ENCODE measurements at places on chromosomes 4 and X.

DNA sequence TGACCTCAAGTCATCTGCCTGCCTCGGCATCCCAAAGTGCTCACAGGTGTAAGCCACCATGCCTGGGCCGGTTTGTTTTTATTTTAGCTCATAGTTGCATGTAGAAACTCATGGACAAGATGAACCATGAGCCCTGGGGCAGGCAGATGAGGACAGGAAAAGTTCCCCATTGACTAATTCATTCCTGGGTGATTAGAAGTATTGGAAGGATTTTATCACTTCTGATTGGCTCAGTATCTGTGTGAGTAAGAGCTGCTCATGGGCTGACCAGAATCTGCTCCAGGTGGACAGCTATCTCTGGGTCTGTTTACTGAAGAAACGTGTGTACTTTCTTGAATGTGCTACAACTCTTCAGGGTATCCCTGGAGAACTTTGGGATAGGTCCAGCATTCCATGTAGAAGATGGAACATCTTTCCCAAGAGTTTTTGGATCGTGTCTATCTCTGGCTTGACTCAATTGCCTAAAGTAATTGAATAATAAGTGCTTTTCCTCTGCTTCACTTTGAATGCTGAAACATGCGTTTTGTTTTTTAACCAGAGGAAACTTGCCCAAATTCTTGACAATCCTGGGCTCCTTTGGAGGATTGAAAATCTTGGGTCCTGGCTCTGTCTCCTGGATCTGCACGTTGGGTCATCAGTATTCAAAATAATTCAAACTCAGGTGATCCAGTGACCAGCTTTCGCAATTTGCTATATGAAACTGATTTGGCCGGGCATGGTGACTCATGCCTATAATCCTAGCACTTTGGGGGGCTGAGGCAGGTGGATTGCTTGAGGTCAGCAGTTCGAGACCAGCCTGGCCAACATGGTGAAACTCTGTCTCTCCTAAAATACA lies 88.6 kb upstream of the DHRSX start:
- DNase-seq: no peak

DNA sequence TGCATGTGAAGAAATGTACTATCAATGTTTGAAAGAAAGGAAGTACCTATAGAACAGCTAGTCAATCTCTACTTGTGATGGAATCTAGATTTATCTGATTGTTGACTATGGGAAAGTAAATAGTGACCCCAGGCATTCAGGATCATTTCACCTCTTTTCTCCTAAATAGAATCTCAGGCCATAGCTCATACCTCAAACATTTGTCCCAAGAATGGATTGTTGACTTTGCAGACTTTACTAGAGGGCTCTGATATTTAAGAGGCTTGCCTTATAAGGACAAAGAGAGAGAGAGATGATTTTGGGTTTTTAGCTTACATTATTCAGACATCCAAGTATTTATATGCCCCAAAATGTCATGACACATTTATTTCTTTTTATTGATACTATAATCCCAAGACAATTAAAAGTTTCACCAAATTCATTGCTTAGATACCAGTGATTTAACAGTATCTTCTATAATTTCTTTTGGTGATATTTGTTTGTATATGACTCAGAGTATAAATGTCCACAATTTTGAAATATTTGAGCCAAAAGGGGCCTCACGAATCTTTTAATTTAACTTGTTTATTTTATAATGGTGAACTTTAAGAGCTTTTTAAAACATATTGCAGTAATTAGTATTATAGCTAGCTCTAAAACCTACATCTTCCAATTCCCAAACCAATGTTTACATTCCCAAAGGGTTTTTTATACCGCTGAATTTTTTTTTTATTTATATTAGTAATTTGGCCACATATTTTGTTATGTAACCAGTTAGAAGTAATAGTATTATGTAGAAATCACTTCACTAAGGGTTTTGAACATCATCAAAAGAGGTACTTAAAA lies 614.1 kb downstream of the PCDH7 start:
- DNase-seq: no peak

- no peak for DNase-seq
Measured at GRCh38 chr4:182194091-182194824, 48.9 kb upstream of the TENM3 start.

DNA sequence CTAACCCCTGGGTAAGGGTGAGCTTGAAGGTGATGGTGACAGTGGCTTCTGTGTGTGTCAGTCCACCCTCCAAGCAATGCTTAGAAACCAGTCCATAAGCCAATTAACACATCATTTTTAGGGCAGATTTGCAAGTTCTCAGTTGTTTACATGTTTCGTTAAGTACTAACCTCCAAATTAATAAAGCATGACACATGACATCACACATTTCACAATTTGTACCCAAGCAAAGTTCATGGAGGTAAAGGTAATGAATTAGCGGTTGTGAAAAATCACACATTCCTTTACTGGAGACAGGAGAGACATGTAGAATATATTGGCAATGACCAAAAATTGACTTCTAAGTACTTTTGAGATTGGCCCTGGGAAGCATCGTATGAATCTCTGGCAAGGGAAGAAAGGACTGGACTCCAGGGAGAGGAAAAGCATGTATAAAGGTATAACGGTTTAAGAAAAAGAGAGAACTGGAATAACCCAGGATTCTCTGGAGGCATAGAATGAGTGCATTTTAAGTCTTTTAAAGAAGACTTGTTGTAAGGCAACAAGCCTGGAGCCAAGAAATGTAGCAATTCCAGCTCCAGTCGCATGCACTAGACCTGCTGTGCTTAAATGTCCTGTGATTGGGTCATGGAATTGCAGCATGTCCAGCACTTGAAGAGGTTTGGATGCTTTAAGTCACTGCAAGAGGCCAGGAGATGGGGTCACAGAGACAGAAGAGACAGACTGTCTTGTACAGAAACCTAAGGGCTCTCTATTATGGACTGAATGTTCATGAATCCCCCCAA lies 34.1 kb downstream of the TRIM2 start:
- DNase-seq: no peak

DNA sequence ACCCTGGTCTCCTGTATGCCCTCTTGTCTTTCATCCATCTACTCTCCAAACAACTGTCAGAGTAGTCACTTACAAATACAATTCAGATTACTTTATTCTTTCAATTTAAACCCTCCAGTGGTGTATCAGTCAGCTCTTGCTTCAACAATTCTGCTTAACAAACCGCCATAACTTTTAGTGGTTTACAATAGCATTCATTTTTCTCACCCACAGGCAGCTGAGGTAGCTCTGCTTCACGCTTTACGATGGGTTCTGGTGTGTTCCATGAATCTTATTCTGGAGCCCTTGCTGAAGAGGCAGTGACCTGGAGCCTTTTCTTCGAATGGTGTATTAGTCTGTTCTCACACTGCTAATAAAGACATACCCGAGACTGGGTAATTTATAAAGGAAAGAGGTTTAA lies 86.2 kb upstream of the CAMK2D start:
- no peak for DNase-seq

DNA sequence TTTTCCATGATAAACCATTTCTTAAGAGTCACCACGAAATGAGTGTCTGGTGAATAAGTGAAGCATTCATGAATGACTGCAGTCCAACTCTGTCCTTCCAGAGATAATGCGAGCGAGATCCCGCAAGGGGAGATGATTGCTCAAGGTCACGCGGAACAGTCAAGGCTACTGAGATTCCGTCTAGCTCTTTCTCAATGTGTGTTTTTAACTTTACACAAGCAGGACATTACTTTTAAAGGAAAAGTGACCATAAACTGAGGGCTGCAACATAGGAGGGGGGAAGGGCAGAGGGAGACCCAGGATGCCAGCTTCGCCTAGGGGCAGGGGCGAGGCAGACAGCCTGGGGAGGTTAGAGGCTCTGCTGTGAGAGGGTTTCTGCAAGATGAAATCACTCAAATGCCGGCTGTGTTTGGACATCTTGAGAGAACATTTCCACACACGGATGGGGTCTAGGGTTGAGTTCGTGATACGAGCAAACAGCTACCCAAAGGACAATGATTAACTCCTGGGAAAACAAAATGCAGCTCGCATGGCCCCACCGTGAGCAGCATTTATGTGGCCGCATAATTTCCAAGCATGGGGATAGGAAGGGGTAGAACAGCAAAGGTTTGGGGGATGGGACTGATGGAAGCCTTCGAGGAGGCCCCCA lies 23.8 kb upstream of the CCNQ start:
- DNase-seq: no peak

GRCh38 chr4:158538176-158538575 lies 16.5 kb downstream of the RXFP1 start:
- peak; percentile 51 for DNase-seq

DNA sequence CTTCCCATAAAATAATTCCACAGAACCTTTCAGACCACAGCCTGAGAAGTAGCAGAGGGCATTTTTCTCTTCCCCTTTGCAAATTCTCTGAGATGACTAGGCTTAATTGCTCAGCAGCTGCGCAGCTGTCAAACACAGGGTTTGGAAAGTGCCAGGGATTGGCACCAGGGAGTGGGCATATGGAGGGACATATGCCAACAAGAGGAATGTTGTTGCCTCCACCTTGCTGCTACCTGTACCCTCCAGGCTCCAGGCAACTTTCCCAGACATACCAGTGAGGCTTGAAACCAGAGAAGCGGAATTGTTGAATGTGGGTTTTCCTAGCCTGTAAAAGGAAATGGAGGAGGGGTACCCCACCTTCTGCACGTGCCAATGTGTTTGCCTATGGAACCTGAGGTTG lies 256.2 kb upstream of the GPR101 start:
- no peak for DNase-seq

- DNase-seq: no peak
Measured at GRCh38 chr4:71093745-71094144, 100.3 kb downstream of the DCK start.

DNA sequence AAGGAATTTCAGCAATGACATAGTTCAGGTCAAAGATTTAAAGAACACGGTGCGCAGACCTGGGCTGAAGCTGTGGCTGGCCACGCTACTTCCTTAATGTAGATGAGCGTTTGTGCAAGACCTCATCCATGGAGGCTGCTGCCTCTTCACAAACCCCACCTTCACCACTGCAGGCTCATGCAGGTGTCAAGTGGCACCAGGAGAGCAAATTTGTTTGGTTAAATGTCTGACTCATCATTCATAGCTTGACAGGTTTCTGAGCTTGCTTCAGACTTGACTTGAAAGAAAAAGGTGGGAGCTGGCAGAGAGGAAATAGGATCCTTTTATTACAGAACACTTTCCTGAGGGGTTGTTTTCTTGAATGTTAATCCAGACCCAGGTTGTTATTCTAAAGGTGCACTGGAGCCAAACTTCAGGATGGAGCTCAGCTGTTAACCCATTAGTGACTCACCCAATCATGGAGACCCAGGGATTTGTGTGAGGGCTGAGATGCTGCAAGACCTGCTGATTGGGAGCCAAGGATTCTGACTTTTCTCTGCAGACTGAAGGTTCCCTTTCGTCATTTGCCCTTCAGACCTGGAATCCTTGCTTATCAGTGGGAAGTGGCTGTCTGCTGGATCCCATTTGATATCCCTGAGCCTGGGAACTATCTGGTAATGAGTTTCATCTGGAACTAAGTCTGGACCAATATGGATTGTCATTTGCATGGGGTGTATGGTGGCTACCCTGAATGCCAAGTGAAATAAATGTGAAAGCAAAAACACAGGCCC lies 315.3 kb downstream of the PTTG2 start:
- peak; percentile 17 for DNase-seq

DNA sequence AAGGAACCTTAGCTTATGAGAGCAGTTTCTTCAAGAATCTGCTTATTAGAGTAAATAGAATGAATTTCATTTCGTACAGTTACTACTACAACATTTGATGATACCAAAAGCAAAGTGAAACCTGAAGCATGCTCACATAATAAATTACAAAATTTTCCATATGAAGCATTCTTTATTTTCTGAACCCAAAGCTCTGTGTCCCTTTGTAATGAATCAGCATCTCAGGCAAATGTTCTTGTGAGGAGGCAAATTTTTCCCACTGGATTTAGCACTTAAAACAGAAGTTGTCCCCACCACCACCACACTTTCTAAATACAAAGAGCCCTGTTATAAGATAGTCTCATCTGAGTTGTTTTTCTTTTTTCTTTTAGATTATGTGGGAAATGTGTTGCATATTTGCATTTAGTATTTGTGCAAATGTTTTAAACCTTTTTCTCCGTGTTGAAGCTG lies 70.7 kb upstream of the NFKB1 start:
- DNase-seq: no peak

DNA sequence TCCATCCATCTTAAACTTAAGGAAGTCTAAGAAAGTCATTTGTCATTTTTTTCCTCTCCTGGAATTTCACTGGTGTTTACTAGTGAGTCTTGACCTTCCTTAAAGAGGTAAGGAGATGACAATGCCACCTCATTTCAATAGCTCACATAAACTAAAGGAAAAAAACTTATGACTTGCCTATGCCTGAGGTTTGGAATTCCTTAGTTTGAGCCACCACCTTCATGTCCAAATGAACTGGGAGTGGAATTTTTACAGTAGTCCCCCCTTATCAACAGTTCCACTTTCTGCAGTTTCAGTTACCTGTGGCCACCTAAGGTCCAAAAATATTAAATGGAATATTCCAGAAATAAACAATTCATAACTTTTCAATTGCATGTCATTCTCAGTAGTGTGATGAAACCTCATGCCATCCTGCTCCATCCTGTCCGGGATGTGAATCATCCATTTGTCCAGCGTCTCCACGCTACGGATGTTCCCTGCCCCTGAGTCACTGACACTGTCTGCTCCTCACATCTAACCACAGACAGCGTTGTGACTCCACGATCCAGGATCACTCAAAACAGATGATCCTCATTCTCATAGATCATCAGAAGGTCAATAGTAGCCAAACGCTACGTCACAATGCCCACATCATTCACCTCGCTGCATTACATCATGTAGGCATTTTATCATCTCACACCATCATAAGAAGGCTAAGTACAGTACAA lies 177.4 kb downstream of the SH3KBP1 start:
- no peak for DNase-seq

DNA sequence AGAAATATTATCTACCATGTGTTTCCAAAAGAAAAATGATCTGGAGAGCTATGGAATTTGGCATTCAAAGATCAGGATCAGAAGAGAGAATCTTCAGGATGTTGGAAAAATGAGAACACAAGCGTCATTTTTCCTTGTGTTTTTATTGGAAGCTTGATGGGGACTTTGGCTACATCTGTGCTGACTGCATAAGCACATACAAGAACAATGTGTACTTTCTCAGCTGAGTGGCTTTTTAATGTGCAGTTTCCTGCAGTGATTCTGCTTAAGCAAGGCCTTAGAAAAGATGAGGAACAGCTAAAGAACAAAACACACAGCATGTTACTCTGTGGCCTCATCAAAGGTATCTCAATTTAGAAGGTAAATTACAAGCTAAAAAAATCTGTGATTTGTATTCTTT lies 1039.9 kb downstream of the GLUD2 start:
- no peak for DNase-seq

- DNase-seq: no peak
Measured at GRCh38 chrX:16134936-16135335, 11.6 kb downstream of the GRPR start.

GRCh38 chr4:52979020-52979419 lies 116.9 kb downstream of the RASL11B start:
- no peak for DNase-seq

DNA sequence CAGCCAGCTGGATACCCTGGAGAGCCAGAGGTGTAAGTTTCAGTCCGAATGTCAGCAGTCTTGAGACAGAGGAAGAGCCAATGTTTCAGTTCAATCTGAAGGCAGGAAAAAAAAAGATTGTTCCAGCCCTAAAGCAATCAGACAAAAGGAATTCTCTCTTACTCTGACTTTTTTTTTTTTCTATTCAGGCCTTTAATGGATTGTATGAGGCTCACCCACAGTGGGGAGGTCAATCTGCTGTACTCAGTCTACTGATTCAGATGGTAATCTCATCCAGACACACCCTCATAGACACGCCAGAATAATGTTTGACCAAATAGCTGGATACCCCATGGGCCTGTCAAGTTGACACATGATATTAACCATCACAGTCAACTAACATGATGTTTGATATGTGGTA lies 51.9 kb downstream of the TEX13A start:
- no peak for DNase-seq

GRCh38 chrX:31130457-31131220 lies 58.8 kb upstream of the FTHL17 start:
- peak; percentile 3 for DNase-seq

All from MV-4-11 (cell line).